HEK293T (cell line): ENCODE measurements at places on chromosomes 6 and 20.

DNA sequence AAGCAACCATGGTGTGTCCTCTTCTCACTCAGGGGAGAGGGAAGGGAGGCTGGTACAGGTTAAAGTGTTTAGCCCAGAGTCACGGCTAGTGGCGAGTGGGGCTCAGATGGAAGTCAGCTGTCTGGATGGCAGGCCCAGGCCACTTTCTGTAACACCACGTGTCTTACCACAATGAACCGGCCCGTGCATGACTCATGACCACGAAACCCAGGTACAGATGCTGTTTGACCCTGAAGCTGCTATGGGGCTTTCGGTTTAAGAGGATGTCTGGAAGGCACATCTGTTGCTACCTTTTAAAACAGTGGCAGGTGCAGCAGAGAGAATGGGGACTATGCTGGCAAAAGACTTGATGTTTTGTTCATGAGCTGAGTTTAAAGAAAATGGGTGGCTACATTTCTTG is 36.5 kb upstream of the MPC1 start:
- DNase-seq: no peak

DNA sequence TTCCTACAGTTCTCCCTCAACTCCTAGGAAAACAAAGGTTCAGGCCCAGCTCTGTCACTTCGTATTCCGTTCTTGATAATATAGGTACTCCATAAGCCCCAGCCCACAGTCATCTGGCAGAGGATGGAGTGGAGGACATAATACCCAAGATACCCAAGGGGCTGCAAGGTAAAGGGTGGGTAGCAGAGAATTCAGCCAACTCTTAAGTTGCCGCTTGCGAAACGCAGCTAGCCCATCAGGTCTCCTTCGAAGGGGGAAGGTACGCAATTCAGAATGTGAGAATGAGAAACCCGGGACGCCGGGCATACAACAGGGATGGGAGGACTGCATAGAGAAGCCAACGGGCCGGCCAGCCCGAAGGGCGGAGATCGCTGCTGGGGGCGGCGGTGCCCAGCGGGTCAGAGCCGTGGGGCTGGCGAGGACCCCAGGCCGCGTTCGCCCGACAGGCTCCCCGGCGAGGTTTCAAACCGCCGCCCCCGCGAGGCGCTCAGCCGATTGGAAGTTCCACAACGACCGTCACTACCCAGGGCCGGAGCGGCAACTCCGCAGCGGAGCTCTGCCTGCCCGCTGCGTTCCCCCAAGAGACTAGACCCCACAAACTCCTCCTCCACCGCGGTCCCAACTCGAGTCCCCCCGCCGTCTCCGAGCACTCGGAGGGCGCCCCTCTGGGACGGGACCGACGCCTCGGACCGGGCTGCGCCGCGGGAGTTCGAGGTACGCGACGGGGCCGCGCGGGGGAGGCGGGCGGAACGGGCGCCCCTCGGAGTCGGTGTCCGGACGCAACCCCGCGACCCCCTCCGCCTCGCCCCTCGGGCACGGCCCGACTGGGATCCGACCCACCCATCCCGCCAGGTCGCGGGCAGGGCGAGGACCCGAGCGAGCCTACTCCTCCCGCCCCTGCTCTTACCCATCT is 911 bp downstream of the CDK19 start:
- peak; percentile 61 for DNase-seq

DNA sequence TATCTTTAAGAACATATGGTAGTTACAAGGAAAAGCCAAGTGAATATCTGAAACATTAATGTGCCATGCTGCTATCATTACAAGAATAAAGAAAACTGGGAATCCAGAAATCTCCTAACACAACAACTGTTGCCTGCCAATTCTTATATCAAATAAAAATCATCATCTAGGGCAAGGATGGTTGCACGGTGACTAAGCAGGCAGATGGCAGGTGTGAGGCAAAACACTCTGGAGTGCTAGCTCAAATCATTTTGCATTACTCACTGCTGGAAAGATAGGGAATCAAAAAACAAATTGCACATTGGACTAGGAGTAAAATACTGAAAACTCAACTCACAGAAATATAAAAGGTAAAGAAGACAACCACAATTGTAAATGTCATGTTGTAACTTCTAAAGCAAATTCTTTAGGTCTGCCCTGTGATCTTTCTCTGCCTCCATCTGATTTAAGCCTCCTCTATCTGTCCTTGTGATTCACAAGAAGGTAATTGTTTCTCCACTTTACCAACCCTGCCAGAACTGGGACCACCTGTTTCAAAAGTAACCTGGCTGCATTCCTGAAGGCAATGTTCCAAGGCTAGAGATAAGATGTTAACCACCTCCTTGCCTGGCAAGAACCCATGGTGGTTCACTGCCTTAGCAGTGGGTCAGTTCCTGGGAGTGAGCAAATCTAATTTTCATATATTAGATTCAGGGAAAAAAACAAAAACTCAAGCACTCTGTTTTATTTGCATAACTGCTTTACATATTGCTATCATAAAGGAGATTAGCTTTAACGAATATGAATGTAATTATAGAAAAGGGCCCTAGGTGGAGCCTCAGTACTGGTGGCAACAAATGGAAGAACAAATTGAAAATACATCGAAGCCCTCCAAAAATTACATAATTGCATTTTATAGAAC is 33.1 kb upstream of the LCA5 start:
- peak; percentile 18 for DNase-seq

DNA sequence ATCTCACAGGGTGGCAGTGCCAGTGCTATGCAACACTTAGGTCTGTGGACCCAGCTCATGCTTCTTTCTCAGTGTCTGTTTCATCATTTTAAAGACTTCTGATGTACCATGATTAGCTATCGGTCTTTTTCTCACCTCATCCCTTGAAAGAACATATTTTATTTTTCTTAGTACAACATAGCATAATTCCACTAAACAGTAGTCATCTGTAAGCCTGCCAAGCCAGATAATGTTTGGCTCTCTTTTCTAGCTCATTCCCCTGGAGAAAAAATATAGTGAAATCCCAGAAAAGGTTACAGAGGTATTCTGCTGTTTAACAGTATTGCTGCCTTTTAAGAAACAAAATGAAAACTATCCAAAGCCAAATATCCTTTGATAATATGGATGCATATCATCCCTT is 177.0 kb upstream of the MMS22L start:
- no peak for DNase-seq

DNA sequence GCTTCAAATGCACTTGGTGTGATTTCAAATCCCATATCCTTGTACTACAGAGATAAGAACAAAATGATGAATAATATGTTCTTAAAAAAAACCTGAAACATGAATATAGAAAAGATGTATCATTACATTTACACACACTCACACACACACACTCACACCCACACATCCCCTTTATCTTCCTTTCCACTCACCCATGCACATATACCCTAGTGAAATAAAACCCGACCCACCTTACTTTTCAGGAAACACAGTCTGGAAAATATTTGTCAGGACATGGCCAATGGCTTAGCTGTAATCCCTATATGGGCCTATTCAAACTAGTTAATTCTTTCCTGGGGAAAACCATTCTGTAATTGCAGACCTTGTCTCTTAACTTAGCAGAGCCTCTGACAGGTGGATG is 60.8 kb upstream of the EDN1 start:
- DNase-seq: no peak

GRCh38 chr6:55674672-55675071 is 95.7 kb upstream of the HMGCLL1 start:
- DNase-seq: no peak

DNA sequence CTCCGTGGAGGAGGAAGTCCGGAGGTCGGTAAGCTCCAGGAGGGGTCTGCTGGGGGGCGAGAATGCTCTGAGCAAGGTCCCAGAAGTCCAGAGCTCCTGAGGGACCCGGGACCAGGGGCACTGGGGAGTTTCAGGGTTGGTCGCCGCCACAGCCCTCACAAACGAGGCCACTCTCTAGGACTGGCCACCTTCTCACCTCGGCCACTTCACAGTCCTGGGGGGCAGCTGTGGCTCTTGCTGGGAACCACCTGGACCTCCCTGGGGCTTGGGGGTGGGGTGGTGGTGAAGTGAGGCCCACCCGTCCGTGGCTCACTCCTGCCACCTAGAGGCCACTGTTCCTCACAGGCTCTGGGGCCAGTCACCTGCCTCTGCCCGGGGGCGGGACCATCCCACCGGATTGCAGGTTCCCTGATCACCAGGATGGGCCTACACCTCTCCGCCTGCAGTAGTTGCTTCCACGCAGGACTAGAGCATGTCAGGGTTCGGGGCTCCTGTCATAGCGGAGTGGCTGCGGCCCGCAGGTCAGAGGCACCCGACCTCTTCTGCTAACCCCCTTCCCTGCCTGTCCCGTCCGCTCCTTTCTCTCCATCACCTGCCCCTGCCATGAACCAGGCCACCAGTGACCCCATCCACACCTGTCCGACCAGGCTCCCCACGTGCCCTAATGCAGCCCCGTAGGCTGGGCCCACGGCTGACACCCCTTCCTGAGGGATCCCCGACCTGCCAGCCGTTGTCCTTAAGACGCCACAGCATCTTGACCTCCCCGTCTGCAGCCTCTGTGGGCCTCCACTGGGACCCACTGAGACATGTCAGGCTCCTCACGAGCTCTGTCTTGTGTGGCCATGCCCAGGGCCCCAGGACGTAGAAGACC is 5.1 kb upstream of the TCEA2 start:
- peak; percentile 86 for DNase-seq

- no peak for DNase-seq
Measured at GRCh38 chr20:38078084-38078483, 44.5 kb downstream of the RPRD1B start.

GRCh38 chr6:8243475-8243874 is 141.1 kb upstream of the EEF1E1 start:
- DNase-seq: no peak

- DNase-seq: no peak
Measured at GRCh38 chr6:154363821-154364220, 7.2 kb upstream of the IPCEF1 start.

- DNase-seq: no peak
Measured at GRCh38 chr20:20521736-20522135, 153.8 kb downstream of the INSM1 start.

- peak; percentile 40 for DNase-seq
Measured at GRCh38 chr20:50366270-50367103, 143.7 kb upstream of the PTPN1 start.

- no peak for DNase-seq
Measured at GRCh38 chr6:39942903-39943580, 8.8 kb upstream of the MOCS1 start.

GRCh38 chr20:56439771-56440291 is 27.8 kb downstream of the CASS4 start:
- DNase-seq: no peak

DNA sequence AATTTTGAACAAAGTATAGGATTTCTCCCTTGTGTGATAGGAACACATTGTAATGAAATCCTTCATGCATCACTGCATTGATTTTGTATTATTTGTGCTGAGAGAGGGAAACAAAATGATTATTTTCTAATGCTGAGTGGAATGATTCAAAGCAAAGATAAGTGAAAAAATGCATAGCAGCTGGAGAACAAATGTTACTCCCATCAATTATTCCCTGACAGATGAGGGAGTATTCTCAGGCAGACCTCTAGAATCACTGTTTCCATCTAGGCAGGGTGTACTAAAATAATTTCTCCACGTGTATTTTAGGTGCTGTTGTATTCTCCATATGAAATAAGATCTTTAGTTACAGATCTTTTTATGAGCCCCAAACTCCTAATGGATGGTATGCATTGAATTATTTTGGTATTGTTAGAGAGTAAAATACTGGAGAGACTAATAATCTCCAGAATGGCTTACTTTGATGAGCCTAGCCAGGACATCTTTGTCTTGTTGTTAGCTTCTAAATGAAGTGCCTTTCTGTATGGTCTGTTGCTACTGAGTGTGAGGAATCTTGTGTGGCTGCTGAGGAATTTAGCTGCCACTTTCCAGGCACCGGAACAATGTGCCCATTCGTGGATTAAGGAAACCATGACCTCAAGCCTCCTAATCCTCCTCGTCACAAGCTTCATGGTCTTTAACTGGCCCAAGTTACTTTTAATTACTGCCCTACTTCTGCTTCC is 39.6 kb downstream of the RNF217 start:
- DNase-seq: no peak

- no peak for DNase-seq
Measured at GRCh38 chr20:48467622-48468021, 360.2 kb downstream of the PREX1 start.

DNA sequence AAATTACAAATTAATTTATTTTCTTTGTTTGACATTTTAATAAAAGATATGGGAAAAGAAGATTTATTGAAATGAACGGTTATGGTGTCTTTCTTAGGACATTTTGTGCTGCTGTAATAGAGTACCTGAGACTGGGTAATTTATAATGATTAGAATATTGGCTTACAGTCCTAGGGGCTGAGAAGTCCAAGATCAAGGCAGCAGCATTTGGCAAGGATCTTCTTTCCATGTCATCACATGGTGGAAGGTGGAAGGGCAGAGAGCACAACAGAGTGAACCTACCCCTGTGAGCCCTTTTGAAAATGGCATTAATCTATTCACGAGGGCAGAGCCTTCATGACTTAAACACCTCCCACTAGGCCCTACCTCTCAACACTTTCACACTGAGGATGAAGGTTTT is 75.7 kb upstream of the LTV1 start:
- DNase-seq: no peak

DNA sequence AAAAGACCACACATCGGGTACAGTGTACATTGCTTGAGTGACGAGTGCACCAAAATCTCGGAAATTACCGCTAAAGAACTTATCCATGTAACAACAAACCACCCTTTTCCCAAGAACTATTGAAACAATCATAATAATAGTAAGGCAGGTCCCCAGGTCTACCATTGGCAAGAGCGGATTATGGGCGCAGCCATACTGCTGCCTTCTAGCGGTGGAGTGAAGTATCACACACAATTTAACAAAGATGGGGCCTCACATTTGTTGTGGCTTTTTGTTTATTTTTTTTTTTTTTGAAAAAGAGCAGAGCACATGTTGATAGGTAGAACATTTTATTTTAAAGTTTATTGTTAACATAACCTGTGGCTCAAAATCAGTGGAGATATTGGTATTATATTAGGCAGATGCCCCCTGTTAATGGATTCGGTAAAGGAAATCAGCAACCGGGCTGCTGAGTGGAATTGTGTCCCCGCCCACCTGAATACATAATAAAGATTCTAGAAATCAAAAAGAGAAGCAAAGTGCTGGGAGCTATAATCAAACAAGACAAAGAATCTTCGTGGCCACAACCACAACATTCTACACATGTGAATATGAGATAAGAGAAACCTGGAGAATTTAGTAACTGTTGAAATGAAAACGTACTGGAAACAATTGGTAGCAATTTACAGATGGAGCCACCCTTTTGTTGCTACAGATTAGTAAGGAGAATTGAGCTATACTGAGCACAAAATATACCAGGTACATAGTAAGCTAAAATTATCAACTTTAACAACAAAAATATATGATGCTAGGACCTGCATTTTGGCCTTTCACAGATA is 94.2 kb upstream of the EXOC2 start:
- DNase-seq: peak; percentile 59

GRCh38 chr6:9766240-9766915 is 648.5 kb downstream of the TFAP2A start:
- DNase-seq: no peak

- no peak for DNase-seq
Measured at GRCh38 chr6:136783495-136784270, 8.6 kb downstream of the MAP3K5 start.

DNA sequence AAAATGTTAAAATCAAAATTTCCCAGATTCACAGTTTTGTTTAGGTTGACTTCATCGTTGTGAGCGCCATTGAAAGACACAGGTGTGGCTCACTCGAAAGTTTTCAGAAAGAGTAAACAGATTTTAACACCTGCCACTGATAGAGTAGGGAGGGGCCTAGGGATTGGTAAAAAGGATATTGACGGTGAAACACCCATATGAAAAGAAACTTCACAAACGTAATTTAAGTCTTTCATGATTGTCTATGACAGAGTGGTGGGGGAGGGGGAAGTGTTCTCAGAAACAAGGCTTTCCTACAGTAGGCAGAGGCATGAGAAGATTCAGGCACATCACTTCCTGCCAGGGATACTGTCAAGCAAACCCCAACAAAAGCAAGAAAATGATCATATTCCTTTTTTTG is 101.4 kb downstream of the PERP start:
- DNase-seq: no peak
